Fibroblast of skin of scalp (primary cell): ENCODE measurements at places on chromosomes 12 and 14.

GRCh38 chr14:56487761-56488160, 91.8 kb upstream of the TMEM260 start:
- peak; percentile 13 for DNase-seq

DNA sequence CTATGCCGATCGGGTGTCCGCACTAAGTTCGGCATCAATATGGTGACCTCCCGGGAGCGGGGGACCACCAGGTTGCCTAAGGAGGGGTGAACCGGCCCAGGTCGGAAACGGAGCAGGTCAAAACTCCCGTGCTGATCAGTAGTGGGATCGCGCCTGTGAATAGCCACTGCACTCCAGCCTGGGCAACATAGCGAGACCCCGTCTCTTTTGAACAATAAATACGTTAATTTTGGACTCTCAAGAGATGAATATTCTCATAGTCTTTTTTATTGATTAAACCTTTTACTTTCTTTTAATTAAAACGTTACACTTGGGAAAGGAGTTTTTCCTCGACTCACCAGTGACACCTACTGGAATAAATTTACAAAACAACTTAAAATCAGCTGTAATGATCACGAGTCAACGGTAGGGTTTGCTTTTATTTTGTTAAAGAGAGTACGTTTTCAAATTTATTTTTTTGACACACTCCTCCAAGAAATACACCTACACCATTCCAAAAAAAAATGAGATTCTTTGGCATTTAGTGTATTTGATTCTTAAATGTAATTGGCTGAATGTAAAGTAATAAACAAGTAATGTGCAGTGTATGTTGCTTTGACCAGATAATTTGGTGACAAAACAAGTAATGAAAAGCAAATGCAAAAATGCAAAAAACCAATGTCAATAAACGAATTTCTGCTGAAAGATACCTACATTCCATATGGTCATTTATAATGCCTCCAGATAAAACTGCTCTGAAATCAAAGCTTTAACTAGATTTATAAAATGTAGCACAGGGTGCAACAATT, 687 bp upstream of the RPS29 start:
- peak; percentile 84 for DNase-seq

GRCh38 chr12:115030017-115030416, 346.0 kb upstream of the TBX3 start:
- no peak for DNase-seq

- peak; percentile 19 for DNase-seq
These were observed 53.1 kb downstream of the BRMS1L start for GRCh38 chr14:35879151-35879648.

- peak; percentile 96 for DNase-seq
These were observed 1.1 kb upstream of the RNASE4 start for GRCh38 chr14:20683125-20683890.

GRCh38 chr14:55102141-55102621, 26.9 kb upstream of the LGALS3 start:
- DNase-seq, result peak; percentile 100

GRCh38 chr12:25825446-25825845, 133.0 kb upstream of the RASSF8 start:
- DNase-seq, result no peak

- DNase-seq, result peak; percentile 40
These were observed 287.6 kb upstream of the E2F7 start for GRCh38 chr12:77352946-77353345.

- peak; percentile 62 for DNase-seq
These were observed 197.3 kb downstream of the TMTC3 start for GRCh38 chr12:88339254-88339949.

- DNase-seq, result peak; percentile 33
These were observed 1.6 kb downstream of the ZFC3H1 start for GRCh38 chr12:71661977-71662530.

GRCh38 chr12:25896981-25897380, 61.5 kb upstream of the RASSF8 start:
- DNase-seq, result no peak

GRCh38 chr12:16349131-16349460, 1.7 kb downstream of the MGST1 start:
- DNase-seq, result peak; percentile 86

- DNase-seq, result peak; percentile 87
These were observed 130.8 kb downstream of the LLPH start for GRCh38 chr12:65999564-66000280.

DNA sequence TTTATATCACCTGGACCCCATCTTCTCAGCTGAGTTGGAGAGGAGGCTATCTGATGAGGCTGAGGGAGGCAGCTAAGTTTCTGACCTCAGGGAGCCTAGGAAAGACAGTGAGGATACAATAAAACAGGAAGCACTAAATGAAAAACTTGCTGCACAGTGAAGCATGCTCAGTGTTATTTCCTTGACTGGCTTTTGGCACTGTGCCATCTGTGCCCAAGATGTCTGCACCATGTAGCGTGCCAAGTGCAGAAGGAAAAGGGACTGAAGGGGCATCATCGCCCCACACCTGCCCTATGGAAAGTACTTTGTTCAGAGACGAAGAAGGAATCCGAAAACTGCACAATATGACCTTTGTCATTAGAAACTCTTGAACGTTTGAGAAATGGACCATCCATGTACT, 102.7 kb downstream of the ANO4 start:
- no peak for DNase-seq

DNA sequence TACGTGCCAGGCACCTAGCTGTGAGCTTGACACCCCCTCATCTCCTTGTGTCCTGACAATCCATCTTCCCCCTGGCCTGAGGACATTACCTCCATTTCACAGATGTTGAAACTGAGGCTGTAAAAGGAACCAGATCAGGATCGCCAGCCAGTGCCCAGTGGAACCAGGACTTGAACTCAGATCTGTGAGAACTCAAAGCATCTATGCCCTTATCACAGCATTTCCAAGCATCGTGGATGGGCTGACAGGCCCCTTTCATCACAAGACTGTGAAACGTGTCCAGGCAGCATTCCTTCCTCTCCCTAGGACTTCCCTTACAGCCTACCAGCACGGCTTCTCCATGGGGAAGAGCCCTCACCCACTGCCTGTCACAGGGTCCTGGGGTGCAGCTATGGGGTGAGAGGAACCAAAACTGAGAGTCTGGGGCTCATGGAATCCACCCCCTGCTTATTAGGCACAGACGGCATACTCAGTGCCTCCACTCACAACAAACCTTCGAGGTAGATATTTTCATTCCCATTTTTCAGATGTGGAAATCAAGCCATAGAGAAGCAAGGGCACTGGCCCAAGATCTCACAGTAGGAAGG, 26.9 kb downstream of the CMKLR1 start:
- DNase-seq, result no peak

GRCh38 chr12:75959060-75959459, 72.5 kb downstream of the PHLDA1 start:
- no peak for DNase-seq

DNA sequence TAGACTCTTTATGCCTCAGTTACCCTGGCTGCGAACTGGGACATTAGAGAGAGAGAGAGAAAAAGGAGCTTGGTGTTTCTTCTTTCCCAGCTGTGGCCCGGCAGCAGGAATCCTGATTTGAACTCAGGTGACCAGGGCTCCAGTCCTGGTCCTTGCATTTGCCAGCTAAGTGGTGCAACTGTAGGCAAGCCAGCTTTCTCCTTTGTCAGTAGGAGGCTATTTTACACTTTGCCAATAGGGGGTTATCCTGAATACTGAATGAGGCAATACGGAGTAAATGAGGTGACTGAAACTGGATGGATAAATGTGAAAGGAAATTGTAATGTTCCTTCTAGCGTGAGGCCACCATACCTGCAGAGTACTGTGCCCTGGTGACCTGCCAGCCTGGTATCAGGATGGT, 27.8 kb downstream of the KCNA5 start:
- no peak for DNase-seq

- peak; percentile 22 for DNase-seq
These were observed 92.6 kb upstream of the SFSWAP start for GRCh38 chr12:131618303-131618658.

GRCh38 chr12:22329621-22330020, 4.9 kb downstream of the ST8SIA1 start:
- DNase-seq, result no peak

- peak; percentile 100 for DNase-seq
These were observed 2.8 kb upstream of the UBC start for GRCh38 chr12:124917135-124917840.

GRCh38 chr14:74281069-74281468, 21.7 kb downstream of the ABCD4 start:
- DNase-seq, result no peak

- no peak for DNase-seq
These were observed 784.2 kb downstream of the SLC6A15 start for GRCh38 chr12:84128117-84128991.

GRCh38 chr12:66014818-66015217, 115.7 kb downstream of the LLPH start:
- DNase-seq, result peak; percentile 53

GRCh38 chr14:64465191-64465822, at the start of gene AKAP5:
Gene AKAP5, plus strand, starts transcription at chr14:64465499. Its CDS starts 2,896 bp downstream, at chr14:64468395.
- DNase-seq, result peak; percentile 51

DNA sequence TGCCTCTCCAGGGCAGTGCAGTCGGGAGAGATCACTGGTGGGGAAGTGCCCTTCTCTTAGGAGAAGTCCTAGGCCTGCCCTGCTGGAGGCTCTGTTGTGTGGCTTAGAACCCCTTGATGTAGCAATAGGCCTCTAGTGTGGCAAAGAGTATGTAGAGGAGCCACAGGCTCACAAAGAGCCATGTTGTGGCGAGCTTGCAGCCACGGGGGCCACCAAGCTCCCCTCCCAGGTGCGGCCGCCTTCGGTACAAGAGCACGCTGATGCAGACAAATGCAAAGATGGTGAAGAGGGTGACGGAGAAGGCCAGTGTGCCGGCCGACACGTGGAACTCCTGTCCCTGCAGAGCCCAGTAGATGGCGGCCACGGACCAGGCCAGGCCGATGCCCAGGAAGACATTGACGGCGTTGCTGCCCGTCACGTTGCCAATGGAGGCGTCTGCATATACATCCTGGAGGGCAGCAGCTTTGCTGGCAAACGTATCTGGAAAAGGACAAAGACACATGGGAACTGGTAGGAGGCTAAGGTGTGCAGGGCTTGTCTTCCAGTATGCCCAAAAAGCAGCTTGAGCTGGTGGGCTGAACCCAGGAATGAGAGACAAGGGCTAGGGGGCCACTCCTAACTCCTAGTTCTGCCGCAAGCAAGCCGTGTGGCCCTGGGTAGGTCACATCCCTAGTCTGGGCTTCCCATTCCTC, 142.8 kb downstream of the SLC8A3 start:
- peak; percentile 50 for DNase-seq

GRCh38 chr14:104682107-104682593, 7.3 kb upstream of the INF2 start:
- DNase-seq, result peak; percentile 44

DNA sequence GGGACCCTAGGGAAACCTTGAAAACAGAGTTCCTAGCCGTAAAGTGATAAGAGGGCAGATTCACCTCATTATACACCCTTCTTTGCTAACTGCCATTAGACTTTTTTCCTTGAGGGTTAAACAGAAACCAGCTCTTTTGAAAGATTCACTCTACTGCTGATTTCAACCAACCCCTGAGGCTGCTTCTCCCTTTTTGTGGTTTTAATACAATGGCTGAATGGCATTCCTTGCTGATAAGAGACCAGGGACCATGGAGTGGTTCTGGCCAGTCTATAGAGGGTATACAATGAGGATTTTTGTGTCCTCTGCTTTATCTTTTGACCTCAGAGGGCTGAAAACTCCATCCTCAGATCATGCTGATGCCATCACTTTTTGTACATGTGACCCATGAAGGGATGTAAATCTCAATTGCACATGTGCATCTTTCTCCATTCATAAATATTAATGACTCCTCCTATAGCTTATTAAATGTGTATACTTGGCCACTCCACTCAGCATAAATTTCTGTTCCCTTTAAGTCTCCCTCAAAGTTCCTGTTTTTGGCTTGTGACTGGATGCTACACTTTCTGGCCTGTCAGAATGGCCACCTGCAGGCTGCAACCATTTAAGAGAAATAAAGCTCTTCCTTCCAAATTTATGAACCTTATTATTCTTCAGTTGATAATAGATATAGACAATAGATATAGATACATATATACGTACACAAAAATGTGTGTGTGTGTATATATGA, 233.8 kb upstream of the SEL1L start:
- no peak for DNase-seq

DNA sequence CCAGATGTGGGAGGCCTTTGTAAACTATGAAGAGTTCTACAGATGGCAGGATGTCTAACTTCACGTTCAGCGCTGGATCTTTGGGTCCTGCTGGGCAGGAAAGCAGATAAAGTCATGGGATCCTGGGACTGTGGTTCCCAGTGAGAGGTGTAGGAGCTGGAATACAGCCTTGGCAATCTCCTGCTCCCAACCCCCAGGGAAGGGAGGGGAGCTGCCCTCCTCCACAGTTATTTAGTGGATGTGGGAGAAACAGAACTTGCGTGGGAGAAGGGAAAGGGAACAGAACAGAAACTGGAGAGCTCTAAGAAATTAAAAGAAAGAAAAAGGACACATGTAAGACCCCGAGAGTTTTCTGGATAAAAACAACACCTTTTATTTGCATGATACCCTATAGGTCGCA, 37.0 kb downstream of the NUAK1 start:
- DNase-seq, result no peak

- no peak for DNase-seq
These were observed 501.1 kb downstream of the MED13L start for GRCh38 chr12:115776399-115776798.

GRCh38 chr12:13206560-13206897, 10.0 kb downstream of the EMP1 start:
- DNase-seq, result no peak
